Stimulated activated naive CD4-positive, alpha-beta T cell treated with Interleukin-2 at 50 U/mL for 16 hours (primary cell): ENCODE measurements at places on chromosomes 5 and 9.

GRCh38 chr5:55538661-55539060, 3.9 kb upstream of the PLPP1 start:
- no peak for DNase-seq

GRCh38 chr5:111935835-111936234, 178.8 kb upstream of the NREP start:
- no peak for DNase-seq

DNA sequence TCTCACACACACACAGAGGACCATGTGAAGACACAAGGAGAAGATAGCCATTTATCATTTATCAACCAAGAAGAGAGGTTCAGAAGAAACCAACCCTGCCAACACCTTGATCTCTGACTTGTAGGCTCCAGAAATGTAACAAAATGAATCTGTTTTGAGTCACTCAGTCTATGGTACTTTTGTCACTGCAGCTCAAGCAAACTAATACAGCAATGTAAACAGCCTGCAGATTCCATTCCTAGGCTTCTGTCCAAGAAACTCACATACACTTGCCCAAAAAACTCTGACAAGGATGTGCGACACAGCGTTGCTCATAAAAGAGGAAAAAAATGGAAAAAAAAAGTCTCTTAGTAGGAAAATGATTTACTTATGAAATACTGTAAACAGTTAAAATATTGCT, 33.4 kb downstream of the TRIM36 start:
- no peak for DNase-seq

- no peak for DNase-seq
Measured at GRCh38 chr9:30036558-30036957, 2347.9 kb upstream of the ACO1 start.

- no peak for DNase-seq
Measured at GRCh38 chr5:97065475-97065874, 76.9 kb downstream of the LIX1 start.

DNA sequence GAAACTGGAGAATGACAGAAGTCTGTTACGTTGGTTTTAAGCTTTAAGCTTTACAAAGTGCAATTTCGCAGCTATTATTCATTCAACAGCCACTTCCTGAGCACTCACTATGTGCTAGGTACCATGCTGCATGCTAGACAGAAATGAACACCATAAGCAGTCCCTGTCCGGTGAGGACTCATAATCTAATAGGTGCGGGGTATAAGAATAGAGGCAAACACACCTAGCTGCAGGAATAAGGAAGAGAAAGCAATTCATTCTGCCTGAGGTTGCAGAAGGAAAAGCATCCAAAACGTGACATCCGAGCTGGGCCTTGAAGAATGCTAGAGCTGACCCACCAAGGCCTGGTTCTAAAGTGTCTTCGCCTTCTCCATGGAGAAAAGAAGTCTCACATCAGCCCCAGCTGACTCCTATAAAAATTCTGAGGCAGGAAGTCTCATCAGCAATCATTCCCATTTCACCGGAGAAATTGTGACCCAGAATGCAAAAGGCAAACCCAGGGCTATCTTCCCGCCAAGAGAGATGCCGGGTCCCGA, 542 bp downstream of the FKBP15 start:
- no peak for DNase-seq

GRCh38 chr5:154364771-154365170, 81.0 kb upstream of the SAP30L start:
- DNase-seq: no peak

- DNase-seq: no peak
Measured at GRCh38 chr9:90309809-90310520, 332.7 kb downstream of the DIRAS2 start.

GRCh38 chr5:73233461-73234203, 60.6 kb downstream of the TMEM174 start:
- DNase-seq: no peak

DNA sequence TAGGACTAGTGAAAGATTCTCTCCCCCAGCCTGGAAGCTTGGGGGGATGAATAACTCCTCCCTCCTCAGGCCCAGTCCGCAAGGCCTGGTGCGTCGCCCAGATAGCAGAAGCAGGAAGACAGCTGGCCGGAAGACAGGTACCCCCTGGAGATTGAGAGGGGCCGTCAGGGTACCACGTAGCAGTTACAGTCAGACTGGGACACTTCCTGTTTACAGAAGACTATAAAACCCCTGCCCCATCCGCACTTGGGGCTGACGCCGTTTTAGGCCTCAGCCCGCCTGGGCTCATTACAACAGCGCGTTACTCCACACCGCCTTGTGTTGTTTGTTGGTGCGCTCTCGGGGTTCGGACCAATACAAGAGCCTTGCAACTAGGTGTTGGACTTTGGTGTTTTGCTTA, 15.4 kb downstream of the SEMA6A start:
- no peak for DNase-seq

DNA sequence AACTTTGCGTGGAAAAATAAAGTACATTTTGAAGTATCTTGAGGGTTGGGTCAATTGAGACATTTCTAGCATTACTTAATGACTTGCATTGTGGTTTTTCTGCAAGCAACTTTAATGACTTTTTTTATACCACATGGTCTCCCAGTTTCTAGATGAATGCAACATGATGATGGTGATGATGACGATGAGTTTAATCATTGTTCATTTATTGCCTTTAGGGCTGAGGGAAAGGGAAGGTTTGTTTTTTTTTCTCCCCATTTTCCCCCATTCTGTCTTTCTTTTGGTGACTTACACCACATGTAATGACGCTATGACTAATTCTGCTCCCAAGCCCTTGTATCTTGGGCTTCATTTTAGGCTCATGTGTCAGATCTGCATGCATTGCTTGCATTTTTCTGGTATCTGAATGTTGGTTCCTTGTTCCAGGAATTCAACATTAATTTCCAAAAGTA, 57.7 kb upstream of the NXNL2 start:
- no peak for DNase-seq

DNA sequence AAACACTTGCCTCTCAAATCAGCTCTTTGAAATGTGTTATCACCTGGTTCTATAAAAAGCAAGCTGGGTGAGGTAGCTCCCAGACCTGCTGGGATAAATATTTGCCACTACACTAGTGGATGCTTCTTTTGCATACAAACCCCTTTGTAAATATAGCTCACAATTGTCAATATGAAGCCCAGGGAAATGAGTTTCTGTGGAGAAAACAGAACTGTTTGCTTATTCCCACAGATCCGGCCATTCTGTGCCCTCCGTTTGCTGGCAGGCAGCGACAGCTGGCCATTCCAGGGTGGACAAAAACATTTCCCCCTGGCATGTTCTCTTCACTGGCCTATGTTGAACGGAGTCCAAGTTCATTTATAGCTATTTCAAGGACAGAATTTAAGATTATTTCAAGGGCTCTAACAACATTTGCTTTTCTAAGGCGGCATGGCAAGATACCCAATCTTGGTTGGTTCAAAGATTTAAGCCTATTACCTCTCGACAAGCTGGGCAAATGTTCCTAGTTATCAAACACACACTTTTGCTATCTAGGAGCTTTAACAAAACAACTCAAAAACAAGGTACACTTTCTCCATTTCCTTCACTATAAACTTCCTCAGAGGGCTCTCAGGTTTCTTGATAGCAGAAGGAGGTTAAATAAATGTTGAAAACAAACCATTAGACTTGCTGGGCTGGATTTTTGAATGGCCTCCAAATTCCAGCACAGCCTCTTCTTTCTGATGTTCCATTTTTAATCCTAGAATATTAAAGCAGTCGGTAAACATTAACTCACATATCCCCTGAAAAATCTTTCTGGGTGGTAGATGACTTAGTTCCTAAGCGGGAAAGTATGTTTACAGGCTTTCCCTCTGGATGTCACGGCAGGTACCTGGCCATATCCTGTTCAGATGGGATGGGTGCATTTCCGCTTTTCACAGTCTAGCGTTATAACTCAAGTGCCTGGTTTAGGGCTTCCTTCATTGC, 332.3 kb downstream of the PLK2 start:
- no peak for DNase-seq

- DNase-seq: no peak
Measured at GRCh38 chr9:37632479-37632878, 18.3 kb upstream of the FRMPD1 start.

- no peak for DNase-seq
Measured at GRCh38 chr9:80320916-80321315, 749.2 kb downstream of the TLE4 start.

DNA sequence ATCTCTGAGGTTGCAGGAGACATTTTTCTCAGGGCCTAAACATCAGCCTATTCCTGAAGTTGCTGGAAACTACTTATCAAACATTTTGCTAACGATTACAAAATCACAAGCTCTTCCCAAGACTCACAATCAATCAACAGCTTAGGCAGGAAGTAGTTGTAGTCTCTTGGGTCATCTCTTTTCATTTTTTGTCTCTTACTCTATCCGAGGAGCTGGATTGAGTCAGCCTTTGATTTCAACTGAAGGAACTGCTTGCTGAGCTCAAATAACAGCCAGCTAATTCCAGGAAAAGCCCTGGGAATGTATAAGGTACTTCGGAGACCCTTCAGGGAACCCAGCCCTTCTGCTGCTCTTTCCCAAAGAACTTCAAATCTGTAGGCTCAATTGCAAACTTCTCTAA, 398.9 kb downstream of the PLK2 start:
- no peak for DNase-seq

DNA sequence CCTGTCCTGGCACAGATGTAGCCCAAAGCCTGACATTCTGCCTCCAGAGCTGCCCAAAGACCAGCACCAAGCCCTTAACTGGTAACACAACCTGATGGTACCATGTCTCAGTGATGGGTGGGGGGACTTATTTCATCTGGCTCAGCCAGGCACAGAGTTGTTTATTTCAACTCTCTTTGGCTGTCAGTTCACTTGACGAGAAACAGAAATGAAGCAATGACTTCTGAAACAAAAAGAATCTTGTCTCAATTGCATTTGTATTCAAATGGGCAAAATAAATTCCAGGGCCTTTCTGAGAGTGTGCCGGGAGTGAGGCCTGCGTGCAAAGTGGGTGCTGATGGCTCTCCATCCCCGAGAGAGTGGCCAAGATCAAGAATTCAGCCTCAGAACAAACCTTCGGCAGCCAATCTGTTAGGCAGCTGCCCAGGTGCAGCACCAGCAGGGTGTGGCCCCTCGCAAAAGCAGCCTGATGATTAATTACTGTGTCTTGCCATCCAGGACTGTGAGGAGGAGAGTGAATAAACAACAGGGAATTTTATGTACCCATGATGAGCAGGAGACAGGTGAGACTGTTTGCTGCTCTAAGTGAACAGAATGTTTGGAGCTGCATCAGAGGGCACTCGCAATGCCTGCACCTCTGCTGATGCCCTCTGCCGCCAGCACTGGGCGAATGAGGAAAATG, 238.0 kb downstream of the HSPA4 start:
- no peak for DNase-seq

DNA sequence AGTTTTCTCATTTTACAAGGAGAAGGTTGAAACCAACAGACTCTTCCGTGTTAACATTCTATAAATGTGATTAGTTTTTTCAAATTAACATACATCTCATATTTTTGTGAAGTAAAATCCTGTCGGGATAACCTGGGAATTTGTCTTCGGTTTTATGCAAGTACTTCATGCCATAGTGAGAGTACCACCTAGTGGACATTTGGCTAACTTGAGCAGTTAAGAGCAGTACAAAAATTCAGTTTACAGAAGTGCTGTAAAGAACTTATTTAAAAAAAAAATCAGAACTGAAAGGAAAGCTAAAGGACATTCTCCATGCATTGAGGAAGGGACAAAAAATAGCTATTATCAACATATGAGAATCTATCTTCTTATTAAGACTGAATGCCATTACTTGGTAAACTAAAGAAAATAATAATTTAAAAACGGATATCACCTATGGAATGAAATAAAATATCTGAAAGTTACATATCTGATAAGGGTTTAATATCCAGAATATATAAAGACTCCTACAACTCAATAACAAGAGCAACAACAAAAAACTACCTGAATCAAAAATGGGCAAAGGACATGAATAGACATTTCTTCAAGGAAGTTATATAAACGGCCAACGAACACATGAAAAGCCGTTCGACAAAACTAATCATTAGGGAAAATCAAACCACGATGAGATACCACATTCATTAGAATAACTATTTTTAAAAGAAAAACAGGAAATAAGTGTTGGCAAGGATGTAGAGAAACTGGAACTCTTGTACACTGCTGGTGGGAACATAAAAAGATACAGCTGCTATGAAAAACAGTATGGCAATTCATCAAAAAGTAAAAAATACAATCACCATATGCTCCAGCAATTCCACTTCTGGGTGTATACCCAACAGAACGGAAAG, 117.0 kb upstream of the GNA14 start:
- DNase-seq: no peak

DNA sequence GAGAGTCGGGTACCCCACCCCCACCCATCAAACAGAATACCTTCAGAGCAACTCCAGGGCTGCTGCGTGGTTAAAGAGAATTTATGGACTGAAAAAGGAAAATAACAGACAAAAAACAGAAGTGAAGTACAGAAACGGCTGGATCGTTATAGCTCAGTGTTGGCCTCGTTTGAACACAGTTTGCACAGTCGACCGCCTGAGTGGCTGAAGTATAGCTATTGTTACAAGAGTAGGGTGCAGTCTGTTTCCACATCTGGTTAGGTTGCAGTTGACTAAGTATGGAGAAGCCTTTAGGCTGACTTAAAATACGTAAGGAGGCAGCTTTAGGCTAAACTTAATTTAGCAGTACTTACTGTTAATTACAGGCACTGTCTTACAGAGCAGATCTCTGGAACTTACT, 121.2 kb downstream of the GCNT1 start:
- DNase-seq: no peak

GRCh38 chr5:57804007-57804444, 321.4 kb upstream of the ACTBL2 start:
- no peak for DNase-seq

DNA sequence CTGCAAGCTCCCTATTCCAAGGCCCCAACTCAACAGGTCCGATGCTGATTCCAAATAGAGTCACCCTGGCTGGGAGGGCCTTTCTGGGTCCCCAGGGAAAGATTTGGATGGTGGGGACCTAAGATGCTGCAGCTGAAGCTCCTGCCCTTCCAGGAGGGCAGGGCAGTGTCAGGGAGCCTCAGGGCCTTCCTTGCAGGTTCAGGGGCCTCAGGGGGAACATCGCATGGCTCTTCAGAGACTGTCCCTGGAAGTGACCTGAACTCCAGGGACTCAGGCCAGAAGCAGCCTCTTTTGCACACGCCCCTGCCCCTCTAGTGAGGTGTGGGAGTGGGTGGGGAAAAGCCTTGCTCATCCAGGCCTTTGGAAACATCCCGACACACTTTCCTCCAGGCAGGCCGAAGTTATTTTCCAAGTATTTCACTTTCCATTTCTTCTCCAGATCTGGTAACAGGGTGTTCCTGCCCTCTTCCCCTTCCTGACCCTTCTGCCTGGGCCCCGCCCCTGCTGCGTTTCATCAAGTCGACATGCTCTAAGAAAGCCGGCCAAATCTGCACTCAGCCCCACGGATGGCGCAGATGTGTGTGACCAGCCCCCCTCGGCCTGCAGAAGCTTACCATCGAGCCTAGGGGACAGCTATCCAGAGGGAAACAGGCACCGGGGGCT, 159.5 kb downstream of the FGF18 start:
- DNase-seq: no peak

DNA sequence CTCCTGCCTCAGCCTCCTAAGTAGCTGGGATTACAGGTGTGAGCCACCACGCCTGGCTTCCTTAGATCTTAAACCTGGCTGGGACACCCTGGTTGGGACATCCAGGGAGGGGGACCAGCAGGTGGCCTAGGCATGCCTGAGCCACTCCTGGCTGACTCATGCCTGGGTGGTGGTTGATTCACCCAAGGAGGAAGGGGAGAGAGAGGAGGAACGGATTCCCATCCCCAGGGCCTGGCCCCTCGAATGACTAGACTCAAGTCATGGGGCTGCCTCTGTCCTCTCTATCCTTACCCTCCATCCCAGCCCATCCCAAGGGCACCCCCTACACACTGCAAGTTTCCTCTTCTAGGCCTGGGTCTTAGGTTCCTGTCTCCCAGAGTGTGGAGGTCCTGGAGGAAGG, 12.7 kb downstream of the EEIG1 start:
- DNase-seq: peak; percentile 31

- no peak for DNase-seq
Measured at GRCh38 chr5:61306531-61307131, 25.4 kb upstream of the ZSWIM6 start.
